ENCODE measurements at places on chromosomes 4 and X.

GRCh38 chr4:15926486-15926885 is 12.1 kb downstream of the FGFBP1 start:
- no peak for DNase-seq

DNA sequence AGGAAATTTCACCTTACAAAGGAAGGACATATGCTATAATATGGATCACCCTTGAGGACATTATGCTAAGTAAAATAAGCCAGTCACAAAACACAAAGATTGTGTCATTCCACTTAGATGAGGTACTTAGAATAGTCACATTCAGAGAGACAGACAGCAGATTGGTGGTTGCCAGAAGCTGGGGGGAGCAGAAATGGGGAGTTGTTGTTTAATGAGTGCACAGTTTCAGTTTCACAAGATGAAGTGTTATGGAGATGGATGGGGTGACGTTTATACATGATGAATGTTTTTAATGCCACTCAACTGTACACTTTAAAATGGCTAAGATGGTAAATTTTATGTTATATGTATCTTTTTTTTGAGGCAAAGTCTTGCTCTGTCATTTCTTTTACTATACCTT is 14.8 kb upstream of the SPON2 start:
- DNase-seq, result no peak

GRCh38 chr4:10082459-10083272 is 33.9 kb downstream of the WDR1 start:
- DNase-seq, result no peak

GRCh38 chr4:177673985-177674489 is 231.8 kb upstream of the AGA start:
- no peak for DNase-seq

DNA sequence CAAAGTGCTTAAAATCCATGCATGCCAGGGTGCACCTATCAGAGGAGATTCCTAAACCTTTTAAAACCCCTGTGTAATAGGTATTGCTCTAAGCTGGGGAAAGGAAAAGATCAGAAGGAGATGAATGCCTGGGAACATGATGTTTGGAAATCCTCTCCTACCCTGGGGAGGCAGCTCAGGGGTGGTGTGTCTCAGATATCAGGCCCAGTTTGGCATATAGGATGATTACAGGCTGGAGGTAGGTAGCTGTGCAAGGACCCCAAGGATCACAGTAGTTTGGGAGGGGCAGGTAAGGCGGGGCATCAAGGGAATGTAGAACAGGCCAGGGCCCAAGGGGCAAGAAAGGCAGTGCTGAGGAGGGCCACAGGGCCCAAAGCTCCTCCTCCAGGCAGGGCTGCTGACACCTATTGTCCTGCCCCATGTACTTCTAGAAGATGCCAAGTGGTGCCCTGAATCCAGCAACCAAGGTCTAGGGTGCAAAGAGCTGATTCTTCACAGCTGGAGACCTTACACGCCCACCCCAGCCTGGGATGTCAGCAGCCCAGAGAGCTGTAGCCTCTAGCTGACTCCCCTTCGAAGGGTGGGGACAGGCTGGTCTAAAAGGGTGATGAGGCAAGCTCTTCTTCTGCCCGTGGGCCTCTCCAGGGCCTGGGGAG is 17.6 kb downstream of the SASH3 start:
- DNase-seq, result no peak

- DNase-seq, result peak; percentile 73
Measured at GRCh38 chrX:71118032-71118984, at the start of gene MED12. Gene MED12 (plus strand): TSS chrX:71118596. CDS start chrX:71118755, 159 bp downstream.

DNA sequence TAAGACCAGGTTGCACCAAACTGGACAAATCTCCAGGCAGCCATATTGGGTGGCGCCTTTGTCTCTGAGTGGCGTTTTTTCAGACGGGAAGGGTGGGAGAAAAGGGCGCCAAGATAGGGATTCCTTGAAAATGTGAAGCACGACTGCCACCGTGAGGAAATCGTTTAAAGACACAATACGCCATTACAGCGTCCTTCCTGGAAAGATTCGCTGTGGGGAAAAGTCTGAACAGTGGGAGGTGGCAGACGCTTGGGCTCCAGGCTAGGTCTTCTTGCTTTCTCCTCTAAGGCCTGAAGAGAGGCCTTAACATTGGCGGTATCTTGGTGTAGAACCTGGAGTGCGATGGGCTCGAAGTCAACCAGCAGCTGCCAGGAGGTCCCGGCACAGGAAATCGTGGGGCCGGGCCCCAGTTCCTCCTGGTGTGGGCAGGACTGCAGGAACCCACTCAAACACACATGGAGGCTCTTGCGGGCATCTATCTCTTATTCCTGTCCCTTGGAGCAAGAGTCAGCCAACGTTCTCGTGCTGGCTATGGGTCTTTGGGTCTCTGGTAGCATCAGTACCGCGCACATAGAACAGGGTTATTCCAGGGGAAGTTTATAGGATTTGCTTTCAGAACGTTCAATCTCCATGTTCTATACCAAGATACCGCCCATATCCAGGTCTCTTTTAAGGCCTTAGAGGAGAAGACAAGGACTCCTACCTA is 208.8 kb downstream of the OR13H1 start:
- DNase-seq, result peak; percentile 86

GRCh38 chrX:19955306-19955705 is 35.6 kb downstream of the BCLAF3 start:
- DNase-seq, result no peak

DNA sequence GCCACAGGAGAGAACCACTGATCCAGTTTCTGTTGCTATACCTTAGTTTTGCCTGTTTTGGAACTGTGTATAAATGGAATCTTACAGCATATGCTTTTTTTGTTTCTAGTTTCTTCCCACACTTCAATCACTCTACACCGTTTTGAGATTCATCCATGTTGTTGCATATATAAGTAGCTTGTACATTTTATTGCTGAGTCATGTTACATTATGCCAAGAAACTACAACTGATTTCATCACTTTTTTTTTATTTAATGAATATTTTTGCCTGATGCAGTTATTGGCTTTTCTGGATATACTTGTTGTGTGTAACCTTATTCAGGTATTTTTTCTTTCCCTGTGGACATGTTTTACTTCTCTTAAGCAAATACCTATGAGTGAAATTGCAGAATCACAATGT is 1135.9 kb downstream of the RAPGEF2 start:
- DNase-seq, result no peak

DNA sequence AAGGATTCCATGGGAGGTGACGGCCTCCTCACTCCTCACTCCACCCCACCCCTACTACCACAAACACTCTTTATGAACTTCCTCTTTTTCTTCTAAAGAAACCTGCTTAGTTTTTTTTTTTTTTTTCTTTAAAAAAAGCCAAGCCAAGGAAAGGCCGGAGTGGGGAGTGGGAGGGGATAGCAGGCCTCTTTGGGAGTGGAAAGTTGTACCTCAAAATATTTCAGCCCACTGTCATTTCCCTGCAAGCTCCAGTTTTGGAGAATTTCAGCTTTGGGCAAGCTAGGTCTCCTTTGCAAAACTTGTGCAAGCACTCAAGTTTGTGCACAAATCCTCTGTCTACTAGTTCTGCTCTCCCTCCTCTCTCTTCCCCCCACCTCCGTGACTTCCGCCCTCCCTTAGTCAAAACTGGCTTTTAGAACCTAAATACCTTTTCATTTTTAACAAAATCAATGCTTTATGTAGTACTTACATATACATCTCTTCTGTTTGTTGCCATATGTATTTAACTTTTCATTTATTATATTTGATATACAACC is 512 bp upstream of the ANTXR2 start:
- no peak for DNase-seq

DNA sequence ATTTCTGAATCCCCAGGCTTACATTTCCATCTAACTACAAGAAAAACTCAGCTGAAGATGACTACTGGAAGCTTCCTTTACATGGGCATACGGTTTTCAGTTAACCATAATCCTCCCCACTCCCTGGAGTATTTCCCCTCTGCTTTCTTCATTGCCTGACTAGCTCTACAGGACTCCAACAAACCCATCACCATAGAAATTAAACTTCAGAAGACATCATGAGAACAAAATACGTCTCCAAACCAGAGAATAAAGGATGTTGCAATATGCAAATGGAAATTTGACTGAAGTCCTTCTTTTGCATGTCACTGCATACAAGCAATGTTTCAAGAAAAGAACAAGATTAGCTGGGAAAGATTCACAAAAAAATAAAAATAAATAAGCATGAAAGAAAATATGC is 170.2 kb upstream of the PCDH18 start:
- no peak for DNase-seq

DNA sequence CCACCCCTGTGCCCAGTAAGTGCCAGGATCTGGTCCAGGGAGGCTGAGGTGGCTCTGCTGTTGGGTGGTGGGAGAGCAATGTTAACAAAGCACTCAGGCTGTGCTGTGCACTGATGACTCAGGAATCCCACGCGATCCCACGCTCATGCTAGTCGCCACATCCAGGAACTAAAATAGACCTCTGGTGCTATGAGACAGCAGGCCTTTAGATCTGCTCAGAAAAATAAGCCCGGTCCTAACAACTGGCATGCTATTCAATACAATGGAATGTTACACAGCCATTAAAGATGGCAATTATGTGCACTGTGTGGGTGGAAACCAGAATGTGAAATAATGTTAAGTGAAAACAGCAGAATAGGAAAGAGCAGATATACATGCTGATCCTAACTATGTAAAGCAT is 26.0 kb downstream of the ARL13A start:
- no peak for DNase-seq

- DNase-seq, result no peak
Measured at GRCh38 chrX:13013363-13014110, 30.9 kb downstream of the FAM9C start.

- DNase-seq, result no peak
Measured at GRCh38 chr4:151604238-151604637, 156.6 kb downstream of the GATB start.

DNA sequence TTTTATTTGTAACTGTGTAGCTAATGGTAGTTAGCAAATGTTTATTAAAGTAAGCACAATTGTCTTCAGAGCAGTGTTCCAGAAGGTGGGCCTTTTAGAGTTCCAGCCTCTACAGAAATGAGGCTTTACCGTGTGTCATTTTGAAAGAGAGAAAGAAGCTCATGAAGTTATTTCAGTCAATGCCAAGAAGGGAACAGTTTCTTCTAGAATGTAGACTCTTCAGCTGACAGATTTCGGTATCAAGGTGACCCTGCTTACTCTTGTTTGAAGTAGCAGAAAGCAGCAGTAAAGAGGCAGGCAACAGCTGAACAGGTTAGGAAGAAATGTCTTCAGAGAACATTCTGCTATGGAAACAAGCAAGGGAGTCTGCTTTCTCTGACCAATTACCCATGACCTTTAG is 93.6 kb downstream of the TASL start:
- no peak for DNase-seq

DNA sequence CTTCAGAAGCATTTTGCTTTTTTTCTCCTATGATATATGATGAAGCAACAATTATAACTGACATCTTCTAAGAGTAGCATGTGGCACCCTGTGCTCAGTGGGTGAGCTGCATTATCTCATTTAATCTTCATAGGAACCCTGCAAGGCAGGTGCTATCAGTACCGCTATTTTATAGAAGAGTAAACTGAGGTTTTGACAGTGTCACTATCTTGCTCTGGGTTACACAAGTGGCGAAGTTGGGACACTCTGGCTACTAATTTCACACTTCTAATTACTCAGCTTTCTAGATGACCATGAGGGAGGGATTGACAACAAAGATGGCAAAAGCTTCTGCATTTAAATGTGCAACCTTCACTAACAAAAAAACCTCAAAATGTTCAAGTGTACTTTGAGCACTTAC is 76.9 kb upstream of the CAMK2D start:
- no peak for DNase-seq

- no peak for DNase-seq
Measured at GRCh38 chr4:53654300-53654758, 63.0 kb upstream of the LNX1 start.

DNA sequence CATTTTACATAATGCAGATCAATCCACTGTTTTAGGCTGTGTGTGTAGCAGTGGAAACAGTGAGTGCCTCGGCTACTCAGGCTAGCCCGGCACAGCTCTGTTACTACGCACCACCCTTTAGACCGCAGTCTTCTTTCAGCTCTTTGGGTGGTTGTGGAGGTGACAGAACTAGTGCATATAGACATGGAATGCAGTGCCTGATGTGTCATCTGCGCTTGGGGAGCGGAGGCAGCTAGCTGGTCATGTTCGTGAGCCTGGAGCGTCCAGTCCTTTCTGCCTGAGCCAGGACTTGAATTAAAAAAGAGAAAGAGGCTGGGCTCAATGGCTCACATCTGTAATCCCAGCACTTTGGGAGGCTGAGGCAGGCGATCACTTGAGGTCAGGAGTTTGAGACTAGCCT is 4.8 kb downstream of the TBC1D14 start:
- no peak for DNase-seq

DNA sequence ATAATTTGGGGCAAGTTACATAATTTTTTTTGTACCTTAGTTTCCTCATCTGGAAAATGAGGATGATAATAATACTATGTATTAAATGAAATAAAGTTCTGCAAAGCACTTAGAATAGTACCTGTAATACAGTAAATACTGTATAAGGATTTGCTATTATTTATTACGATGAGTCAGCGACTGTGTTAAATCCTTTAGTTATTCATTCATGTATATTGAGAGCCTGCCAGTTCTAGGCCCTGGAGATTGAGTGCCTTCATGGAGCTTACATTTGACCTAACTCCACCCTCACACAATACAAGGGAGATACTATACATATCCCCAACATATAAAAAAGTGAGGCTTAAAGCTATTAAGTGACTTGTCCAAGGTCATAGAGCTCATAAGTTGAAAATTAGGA is 67.0 kb upstream of the CITED1 start:
- DNase-seq, result no peak

DNA sequence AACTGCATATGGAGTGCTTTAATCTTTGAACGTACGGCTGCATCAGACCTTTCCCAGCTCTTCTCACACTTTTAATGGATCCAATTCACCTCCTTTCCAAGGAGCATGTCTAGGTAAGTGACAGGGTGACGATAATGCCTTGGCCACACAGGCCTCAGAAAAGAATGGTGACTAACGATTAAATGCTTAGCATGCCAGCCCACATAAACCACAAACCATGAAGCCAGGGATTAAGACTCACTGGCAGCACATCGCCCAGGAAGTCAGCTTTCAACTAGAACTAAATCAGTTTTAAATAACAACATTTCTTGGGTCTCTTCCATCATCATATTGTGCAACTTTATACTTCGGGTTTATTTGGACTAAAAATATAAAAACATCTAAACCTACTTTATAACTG is 28.7 kb downstream of the INPP4B start:
- no peak for DNase-seq

GRCh38 chr4:109959195-109959594 is 46.5 kb downstream of the EGF start:
- no peak for DNase-seq

- DNase-seq, result no peak
Measured at GRCh38 chr4:10587697-10588096, 96.9 kb downstream of the CLNK start.

All from SK-N-DZ (cell line).